GM23338 (cell line): ENCODE measurements at places on chromosomes 1 and 21. TPM values are rescaled to one million over a fixed set of nuclear protein-coding genes. Genes with fewer than 3 reads are reported as not detected.

- no peak for DNase-seq
These were observed 2.7 kb upstream of the COL16A1 start for GRCh38 chr1:31706384-31707058.

- no peak for DNase-seq
These were observed 1097.4 kb downstream of the TTLL7 start for GRCh38 chr1:82901561-82901960.

RPTN gene
- total RNA-seq, result not detected in 2 replicates

ERICH3 gene
- not detected in 2 replicates for total RNA-seq

MAP3K21 gene
- total RNA-seq, result 37.2 and 40.1 TPM in 2 replicates
